ENCODE measurements at places on chromosomes 3 and 15.

DNA sequence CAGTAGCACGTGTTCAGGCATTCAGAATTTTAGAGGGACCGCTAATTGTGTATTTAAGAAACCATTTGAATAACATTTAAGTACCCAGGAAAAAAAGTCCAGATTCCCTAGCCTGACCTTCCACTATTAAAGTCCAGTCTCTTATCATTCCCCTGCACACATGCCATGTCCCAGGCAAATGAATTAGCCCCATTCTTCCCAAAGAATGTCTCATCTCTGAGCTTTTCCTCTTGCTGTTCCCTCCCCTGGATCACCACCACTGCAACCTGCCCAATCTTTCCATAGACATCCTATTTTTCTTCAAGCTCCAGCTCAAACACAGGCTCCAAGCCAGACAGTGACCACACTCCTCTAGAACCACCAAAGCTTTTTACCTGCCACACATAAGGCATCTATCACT is 25.9 kb downstream of the PLD1 start:
- no peak for DNase-seq

DNA sequence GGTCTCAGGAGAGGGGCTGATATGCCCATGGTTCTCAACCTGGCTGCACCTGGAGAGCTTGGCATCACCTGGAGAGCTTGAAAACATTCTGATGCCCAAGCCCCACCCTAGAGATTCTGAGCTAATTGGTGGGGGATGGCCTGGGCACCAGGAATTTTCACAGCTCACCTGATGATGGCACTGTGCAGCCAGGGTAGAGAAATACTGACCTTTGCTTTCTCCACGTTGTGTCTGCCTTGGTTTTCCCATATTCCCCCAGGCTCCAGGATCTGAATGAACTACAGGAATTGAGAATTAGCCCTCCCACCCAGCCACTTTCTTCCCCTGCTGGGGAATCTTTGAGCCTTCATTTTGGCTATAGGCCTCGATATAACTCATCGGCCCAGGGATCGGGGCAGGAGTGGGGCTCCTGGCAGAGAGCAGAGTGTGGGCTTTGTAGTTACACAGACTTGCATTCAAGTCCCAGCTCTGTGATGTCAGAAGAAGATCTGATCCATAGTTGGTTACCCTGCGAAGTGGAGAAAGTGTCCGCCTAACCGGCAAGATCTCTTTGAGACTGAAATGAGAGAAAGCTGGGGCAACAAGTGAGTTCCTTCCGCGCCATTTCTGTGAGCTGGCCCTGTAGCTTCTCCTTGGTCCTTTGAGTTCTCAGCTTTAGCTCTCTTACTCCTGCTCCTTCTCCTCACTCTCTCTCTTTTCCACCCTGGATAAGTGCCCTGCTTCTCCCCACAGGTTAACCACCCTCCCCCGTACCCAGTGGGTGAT is 33.1 kb upstream of the UBE2Q2 start:
- no peak for DNase-seq

DNA sequence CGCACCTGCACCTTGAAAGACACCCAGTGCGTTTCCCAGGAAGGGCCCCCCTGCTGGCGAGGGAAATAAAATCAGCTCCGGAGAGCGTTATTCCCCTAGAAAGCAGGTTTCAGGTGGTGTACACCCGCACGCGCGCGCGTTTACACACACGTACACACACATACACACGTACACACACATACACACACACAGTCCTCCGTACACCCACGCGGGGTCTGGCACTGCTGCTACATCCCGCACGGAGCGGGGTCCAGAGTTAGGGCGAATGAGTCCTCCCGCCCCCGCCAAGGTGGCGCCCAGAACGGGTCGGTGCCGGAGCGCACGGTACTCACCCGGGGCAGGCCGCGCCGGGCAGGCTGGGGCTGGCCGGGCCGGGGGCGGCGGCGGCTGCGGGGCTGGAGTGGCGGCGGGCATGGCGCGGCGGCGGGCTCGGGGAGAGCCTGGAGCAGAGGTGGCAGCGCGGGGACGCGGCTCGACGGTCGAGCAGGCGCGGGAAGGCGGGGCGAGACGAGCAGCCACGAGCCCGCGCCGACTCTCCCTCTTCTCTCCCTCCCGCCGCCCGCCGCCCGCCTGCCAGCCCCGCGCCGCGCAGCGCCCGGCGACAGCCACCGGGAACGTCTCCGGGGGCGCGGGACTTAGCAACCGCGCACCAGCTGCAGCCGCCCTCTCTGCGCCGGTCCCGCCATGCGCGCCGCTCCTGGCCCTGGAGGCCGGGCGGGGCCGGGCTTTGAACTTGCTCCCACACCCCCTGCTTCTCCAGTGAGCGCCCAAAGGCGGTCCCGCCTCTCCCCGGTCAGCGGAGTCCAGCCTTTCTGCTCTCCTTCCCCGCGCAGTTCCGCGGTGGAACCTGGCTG is at the start of gene DCLK3:
TSS of gene DCLK3 (minus strand) at position 704 of the 854 bp plus-strand sequence. CDS start at position 414, 290 bp downstream.
- no peak for DNase-seq

- no peak for DNase-seq
Measured at GRCh38 chr3:37944391-37944842, 46.2 kb upstream of the VILL start.

- no peak for DNase-seq
Measured at GRCh38 chr3:123341-123740, 73.2 kb upstream of the CHL1 start.

DNA sequence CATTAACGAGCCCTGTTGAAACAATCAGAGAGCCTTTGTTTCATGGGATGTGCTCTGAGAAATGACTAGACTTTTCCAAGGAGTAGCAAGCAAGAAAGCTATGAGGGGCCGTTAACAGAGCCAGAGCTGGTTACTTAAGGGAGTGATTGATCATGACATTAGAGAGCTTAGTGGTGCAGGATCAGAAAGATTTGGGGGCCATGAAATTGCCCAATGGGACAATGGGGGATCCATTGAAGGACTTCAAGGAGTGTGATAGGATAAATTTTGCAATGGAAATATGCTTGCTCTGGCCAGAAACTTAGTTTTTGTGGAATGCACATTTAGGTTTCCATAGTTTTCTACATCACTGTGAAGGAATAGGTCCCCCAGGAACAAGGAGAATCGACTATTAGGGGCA is 45.6 kb downstream of the LRRC3B start:
- no peak for DNase-seq

GRCh38 chr3:194267744-194268653 is 83.1 kb downstream of the CPN2 start:
- DNase-seq = no peak

GRCh38 chr15:76625267-76625666 is 279.9 kb downstream of the SCAPER start:
- no peak for DNase-seq

All from activated CD4-positive, alpha-beta T cell treated with anti-CD3 and anti-CD28 coated beads for 24 hours (primary cell).